ENCODE measurements at places on chromosomes 12 and 14. TPM values are rescaled to one million over a fixed set of nuclear protein-coding genes. Genes with fewer than 3 reads are reported as not detected.

Gene MSRB3
- not detected for polyA plus RNA-seq

Gene NPFF
- not detected for polyA plus RNA-seq

Gene OAS2
- polyA plus RNA-seq = 58.2 TPM

Gene PTHLH
- polyA plus RNA-seq = not detected

Gene HCAR2
- not detected for polyA plus RNA-seq
